Activated effector memory CD4-positive, alpha-beta T cell treated with anti-CD3 and anti-CD28 coated beads, Interleukin-2, amount 50 U/mL, for 16 hours (primary cell): ENCODE measurements at places on chromosomes 6 and 20.

GRCh38 chr6:109187399-109188114, 92.2 kb downstream of the CEP57L1 start:
- DNase-seq, result peak; percentile 82

GRCh38 chr6:33668914-33669313, 42.6 kb downstream of the UQCC2 start:
- DNase-seq, result peak; percentile 87

DNA sequence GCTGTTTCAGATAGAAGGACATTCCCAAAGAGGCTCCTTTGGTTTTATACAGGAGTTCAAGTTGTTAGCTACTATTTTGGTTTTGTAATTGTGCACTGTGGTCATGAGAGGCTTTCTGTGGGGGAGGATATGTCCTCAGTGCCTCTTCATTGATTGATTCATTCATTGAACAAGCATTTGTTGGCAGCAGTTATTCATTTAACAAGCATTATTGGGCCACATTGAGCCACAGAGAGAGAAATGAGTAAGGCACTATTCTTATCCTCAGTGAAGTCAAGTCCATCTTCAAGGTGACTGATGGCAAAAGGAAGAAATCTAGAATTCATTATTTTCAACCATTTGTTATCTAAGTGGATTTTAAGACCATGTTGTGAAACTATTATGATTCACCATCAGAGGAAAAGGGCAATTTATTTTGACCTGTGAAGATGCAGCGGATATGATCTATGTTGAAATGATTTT, 697.2 kb upstream of the CITED2 start:
- DNase-seq, result no peak

DNA sequence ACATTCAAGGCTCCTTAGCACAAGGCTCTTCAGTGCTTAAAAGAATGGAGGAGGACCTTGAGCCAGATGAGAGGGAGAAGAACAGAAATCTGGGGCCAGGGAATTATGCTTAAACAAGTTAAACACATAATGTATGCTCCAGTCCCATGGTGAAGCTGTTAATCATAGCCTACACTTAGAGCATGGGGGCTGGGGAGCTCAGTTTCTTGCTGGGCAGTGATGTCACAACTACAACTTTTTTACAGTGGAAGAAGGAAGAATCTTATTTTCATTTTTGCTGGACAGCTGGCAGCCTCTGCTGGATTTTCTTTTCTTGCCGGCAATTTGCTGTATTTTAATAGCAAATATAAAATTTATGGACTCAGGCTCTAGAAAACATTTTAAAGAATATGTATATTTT, 432.5 kb downstream of the CD109 start:
- DNase-seq, result no peak

- DNase-seq, result no peak
These were observed 53.2 kb downstream of the SOBP start for GRCh38 chr6:107543088-107543487.

GRCh38 chr20:24339210-24339641, 130.2 kb upstream of the SYNDIG1 start:
- DNase-seq, result no peak
